ENCODE measurements at places on chromosomes 3 and 15.

GRCh38 chr15:84023636-84024035 is 211.9 kb upstream of the GOLGA6L4 start:
- DNase-seq: no peak

DNA sequence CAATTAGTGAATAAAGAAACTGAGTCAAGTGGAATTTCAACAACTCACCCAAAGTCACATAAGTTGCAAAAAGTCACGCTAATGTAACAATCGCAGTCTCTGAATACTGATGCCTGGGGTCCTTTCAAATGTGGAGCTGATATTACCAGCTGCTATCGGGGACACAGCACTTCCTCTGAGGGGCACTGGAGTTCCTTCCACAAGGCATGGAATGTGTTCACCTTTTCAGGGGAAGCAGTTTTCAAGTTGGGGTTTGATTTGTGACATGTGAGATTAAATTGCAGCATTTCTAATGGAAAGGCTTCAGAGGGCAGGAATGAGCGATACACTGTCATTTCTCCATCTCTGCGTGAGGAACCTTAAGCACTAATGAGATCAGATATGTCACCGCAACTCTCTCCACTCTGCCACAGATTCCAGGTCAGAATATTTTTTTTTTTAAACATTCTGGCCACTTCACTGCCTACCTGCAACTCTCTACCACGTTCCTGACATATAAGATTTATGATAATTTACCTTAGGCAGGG is 807.2 kb upstream of the CFAP20DC start:
- DNase-seq: no peak

- DNase-seq: no peak
Measured at GRCh38 chr3:161452179-161452578, 44.4 kb upstream of the OTOL1 start.

DNA sequence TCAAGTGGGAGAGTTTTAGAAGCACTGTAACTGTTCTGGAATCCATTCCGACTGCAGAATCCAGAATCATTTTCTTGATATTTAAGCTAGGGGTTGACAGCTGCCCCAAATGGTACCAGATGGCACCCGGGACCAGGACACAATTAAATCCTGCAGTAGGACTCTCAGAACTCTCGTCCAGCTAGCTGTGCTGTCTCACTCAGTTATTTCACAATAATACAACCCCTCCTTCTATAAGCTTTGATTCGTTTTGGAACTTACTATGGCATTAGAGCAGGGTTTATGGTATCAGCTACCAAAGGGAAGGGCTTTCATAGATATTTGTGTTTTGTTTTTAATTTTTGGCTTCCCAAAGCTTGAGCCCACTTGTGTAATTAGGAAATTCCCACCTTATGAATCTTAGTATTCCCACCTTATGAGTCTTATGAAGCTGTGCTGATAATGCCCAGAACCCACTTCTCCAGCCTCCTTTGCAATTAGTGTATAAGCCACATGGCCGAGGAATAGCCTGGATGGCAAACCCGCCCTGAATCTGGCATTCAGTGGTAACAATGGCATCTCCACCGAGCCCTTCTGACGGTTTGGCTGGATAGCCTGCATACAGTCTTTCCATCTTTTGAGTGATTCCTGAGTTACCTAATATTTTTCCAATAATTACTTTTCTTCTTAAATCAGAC is 120.1 kb downstream of the UACA start:
- DNase-seq: no peak

DNA sequence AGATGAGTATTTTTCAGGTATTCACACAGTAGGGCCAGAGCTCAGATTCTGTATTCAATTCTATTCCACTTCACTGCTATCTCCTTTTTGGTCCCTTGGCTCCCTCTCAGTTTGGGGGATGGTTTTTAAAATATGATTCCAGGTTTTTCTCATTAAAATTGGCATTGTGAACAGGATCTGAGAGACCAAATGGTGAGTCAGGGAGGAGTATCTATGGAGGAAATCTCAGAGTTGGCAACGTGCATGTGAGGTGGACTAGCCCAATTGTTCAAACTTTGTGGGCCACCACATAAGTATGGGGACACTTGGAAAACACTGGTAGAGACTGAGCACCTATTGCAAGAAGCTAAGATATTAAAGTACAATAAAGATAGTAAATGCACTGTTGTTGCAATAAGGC is 53.9 kb upstream of the TTC14 start:
- no peak for DNase-seq

- no peak for DNase-seq
Measured at GRCh38 chr15:64760056-64760455, 15.3 kb downstream of the RBPMS2 start.

GRCh38 chr3:71896751-71897150 is 111.8 kb upstream of the PROK2 start:
- no peak for DNase-seq

DNA sequence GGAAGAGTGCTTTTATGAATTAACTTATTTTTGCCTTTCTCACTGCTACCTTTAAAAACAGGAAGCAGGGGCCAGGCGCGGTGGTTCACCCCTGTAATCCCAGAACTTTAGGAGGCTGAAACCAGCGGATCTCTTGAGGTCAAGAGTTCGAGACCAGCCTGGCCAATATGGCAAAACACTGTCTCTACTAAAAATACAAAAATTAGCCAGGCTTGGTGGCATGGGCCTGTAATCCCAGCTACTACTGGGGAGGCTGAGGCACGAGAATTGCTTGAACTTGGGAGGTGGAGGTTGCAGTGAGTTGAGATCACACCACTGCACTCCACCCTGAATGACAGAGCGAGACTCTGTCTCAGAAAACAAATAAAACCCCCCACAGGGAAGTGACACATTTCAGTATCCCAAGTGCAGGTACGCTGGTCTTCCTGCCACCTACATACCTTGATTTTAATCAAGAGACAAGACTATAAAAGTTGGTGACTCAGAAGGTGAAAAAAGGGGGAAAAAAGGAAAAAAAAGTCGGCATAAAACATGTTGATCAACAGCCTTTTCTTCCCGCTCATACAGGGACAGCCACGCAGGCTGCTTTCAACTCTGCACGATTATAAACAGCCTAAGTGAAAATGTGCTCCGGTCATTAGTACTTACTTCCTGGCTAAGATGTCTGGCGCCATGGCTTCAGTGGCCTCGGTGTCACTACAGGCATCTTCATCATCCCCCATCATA is 18.8 kb downstream of the PPP1R2 start:
- DNase-seq: no peak

DNA sequence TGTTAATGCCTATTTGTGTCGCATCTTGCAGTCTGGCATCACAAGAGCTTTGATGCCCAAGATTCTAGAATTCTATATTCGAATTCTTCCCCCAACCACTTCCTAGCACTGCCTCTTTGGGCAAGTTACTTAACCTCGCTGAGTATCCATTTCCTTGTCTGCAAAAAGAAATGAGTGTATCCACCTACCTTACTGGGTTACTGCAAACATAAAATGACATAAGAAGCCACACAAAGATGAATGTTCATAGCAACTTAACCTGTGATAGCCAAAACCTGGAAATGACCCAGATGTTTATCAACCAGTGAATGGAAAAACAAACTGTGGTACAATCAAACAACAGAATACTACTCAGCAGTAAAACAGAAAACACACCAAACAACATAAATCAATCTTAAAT is 24.9 kb downstream of the RFTN1 start:
- DNase-seq: no peak

GRCh38 chr3:9935966-9936510 is 2.4 kb downstream of the CRELD1 start:
- no peak for DNase-seq

- no peak for DNase-seq
Measured at GRCh38 chr15:57082054-57082728, 163.7 kb downstream of the TCF12 start.

DNA sequence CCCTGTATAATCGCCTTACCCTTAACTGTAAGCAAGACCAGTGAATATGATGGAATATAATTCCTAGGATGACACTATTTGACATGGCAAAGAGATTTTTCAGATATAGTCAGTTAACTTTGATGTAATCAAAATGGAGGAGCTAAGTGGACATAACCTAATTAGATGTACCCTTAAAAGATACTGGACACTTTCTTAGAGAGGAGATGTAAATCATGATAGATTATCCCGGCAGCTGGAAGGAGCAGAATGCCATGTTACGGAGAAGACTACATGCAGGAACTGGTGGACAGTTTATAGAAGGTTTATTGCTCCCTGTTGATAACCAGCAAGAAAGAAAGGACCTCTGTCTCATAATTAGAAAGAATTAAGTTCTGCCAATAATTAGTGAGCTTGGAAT is 1142.9 kb downstream of the SI start:
- no peak for DNase-seq

GRCh38 chr3:4218456-4219226 is 84.5 kb upstream of the SETMAR start:
- DNase-seq: no peak

DNA sequence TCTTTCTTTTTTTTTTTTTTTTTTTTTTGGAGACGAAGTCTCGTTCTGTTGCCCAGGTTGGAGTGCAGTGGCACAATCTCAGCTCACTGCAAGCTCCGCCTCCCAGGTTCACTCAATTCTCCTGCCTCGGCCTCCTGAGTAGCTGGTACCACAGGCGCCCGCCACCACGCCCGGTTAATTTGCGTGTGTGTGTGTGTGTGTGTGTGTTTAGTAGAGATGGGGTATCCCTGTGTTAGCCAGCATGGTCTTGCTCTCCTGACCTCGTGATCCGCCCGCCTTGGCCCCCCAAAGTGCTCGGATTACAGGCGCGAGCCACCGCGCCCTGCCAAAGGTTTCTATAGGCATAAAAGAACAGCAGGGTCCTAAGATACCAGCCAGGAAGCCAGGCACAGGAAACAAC is 261.0 kb upstream of the CCDC54 start:
- DNase-seq: no peak

- no peak for DNase-seq
Measured at GRCh38 chr3:15151166-15151565, 52.2 kb upstream of the RBSN start.

GRCh38 chr3:57999417-58000115 is 8.7 kb upstream of the FLNB start:
- no peak for DNase-seq

- DNase-seq: no peak
Measured at GRCh38 chr3:13877911-13878280, 2.0 kb downstream of the WNT7A start.

GRCh38 chr3:183038221-183038620 is 57.9 kb upstream of the DCUN1D1 start:
- DNase-seq: no peak

DNA sequence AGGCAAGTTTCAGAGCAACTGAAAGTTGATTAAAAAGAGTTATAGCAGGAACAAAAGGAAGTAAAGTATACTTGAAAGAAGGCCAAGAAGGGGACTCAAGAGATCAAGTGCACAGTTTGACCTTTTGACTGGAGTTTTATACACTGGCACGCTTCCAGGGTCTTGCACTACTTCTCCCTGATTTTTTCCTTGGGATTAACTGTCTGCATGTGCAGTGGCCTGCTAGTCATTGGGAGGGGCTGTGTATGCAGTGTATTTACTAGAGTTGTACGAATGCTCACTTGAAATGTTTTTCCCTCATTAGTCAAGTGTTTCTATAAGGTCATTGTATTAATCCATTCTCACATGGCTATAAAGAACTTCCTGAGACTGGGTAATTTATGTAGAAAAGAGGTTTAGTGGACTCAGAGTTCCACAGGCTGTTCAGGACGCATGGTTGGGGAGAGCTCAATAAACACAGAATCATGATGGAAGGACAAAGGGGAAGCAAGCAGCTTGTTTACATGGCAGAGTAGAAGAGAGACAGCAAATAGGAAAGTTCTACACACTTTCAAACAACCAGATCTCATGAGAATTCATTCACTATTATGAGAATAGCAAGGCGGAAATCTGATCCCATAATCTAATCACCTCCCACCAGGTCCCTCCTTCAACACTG is 571.8 kb downstream of the ZPLD1 start:
- no peak for DNase-seq

DNA sequence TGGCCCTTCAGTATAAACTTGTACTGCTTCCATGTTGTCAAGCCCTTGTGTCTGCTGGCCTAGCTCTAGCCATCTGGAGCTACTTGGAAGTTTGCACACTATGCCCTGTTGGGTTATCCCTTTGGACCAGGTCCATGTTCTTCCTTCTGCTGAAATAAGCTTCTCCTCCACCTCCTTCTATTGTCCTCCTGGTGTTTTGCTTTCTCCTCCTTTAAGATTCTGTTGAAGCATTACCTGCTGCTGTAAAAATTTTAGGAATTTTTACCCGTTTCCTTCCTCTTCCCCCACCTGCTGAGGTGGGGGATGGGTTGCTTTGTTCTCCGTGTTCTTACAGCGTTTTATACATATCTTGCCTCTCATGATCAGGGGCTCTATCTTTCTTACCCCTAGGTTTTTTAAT is 51.7 kb downstream of the SH3GL3 start:
- DNase-seq: no peak

GRCh38 chr3:167507954-167508353 is 34.1 kb upstream of the SERPINI2 start:
- DNase-seq: no peak

DNA sequence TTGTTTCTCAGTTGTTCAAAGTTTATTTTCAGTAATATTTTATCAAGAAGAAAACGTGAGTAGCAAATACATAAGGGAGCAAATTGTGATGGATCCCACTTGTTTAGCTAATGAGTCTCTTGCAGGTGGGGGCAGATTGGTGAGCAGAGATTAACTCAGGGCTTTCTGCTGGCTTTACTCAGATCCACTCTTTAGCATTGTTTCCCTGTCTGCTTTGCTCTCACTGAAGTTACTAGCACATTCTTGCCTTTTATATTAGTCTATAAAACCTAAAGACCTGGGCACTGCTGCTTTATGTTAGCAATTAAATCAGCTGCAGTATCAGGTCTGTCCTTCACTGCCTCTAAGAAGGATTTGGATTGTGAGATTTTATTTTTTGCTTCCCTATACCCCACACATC is 71.5 kb downstream of the STAC start:
- DNase-seq: no peak

GRCh38 chr3:182973047-182973446 is 7.3 kb downstream of the DCUN1D1 start:
- no peak for DNase-seq

- no peak for DNase-seq
Measured at GRCh38 chr3:131705099-131705498, 202.3 kb upstream of the MRPL3 start.

GRCh38 chr3:194840661-194841514 is 155.2 kb downstream of the FAM43A start:
- DNase-seq: no peak

DNA sequence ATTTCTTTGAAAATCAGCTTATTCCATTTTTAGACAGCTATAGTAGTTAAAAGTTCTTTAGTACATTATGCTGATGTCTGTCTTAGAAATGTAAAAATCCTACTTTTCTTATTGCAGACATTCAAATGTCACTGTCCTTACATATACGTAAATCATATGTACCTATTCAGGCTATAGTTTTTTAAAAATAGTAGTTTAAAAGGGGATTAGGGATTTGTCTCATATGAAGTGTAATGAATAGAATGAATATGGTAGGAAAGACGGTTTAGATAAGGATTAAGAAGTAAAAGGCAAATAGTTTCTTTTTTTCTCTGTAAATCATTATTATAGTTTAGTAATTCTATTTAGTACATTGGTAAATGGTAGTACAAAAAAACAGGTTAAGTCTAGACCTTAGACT is 7.4 kb downstream of the DIPK2A start:
- no peak for DNase-seq

GRCh38 chr3:112739252-112739965 is 98.5 kb upstream of the CCDC80 start:
- no peak for DNase-seq

GRCh38 chr15:63892794-63893441 is 59.2 kb upstream of the HERC1 start:
- peak; percentile 51 for DNase-seq

All from stimulated activated CD8-positive, alpha-beta memory T cell treated with anti-CD3 and anti-CD28 coated beads, Interleukin-4, amount 100 ng/mL, for 1 hour (primary cell).